ENCODE measurements at places on chromosomes 11 and 22.

DNA sequence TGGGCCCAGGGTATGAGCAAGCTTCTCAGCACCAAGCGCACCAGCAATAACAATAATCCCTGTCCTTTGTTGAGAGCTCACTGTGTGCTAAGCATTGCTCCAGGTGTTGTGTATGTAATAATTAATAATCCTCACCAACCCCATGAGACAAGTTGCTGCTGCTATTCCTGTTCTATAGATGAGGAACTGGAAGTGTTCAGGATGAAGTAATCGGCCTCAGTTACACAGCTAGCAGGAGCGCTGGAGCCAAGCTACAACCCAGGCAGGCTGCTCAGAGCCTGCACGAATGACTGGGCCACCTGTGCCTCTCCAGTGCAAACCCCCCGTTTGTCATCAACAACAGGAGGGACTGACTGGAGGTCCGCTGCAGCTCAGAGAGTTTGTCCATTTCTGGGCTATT is 35.2 kb upstream of the CECR2 start:
- DNase-seq = no peak

GRCh38 chr22:42664976-42665831 is 16.0 kb upstream of the CYB5R3 start:
- no peak for DNase-seq

GRCh38 chr22:41976070-41976901 is 7.0 kb downstream of the SEPTIN3 start:
- no peak for DNase-seq

GRCh38 chr11:69587454-69588090 is 53.4 kb upstream of the CCND1 start:
- DNase-seq = peak; percentile 23

- no peak for DNase-seq
Measured at GRCh38 chr11:67013511-67014045, 9.4 kb upstream of the SYT12 start.

- no peak for DNase-seq
Measured at GRCh38 chr11:115990004-115990447, 485.8 kb upstream of the CADM1 start.

DNA sequence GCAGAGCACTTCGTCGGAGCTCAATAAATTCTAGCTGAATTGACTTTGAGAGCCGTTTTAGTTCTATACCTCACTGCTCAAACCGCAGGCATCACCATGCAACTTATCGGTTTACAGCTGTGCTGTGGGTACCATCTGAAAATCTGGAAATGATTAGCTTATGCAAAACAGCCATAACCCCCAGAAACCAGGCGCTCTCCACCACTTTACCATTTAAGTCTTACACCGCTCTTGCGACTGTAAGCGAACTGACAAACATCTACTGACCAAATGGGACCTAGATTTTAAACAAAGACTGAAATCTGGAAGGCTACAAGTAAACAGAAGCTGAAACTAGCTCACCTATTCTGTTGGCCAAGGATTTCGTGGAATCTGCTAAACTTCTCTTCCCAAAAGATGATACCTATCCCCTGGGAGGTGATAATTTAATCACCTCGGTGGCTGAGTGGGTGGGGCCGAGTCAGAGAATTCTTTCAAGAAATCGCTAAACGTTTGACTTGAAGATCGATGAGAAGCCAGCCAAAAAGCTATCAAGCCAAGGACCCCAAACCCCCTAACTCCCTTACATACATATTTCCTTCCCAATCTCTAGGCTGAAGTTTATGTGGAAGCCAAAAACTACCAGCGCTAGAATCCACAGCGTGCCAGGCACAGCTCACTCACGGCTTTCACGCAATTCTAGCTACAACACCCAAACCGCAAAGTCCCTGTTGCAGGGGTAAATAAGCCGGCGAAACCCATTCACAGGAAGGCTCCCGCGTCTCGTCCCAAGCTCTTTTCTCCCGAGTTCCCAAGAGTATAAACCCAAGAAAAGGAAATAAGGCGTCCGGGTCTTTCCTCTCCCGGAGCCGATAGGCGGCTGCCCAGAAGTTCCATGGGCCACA is 644 bp downstream of the SPTY2D1 start:
- no peak for DNase-seq

GRCh38 chr22:31036671-31037550 is 44.2 kb upstream of the SMTN start:
- DNase-seq = no peak

Data from HCT116 (cell line).